ENCODE measurements at places on chromosomes 12 and 14. TPM values are rescaled to one million over a fixed set of nuclear protein-coding genes. Genes with fewer than 3 reads are reported as not detected.

The KRT78 gene
- not detected for total RNA-seq

The RPL10L gene
- total RNA-seq: not detected

The RGS6 gene
- 51.4 TPM for total RNA-seq

DNA sequence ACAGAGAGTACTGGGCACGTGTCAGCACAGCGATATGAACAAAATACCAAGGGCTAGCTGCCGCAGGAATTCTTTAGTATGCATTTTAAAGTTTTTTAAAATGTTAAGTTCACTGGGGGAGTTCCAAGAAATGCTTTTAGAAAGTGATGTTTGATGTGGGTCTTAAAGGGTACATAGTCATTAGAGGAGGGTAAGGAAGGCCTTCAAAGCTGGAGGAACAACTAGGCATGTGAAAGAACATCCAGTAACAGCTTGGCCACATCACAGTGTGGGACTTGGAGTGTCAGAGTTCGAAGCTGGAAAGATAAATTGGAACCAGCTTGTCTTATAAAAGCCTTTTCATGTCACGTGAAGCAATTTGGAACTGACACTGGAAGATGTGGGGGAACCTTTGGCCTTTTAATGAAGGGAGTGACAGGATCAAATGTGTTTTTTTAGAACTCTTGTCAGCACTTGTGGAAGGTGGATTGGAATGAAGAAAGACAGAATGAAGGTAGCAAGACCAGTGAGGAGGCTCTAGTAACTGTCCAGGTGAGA is 57.7 kb downstream of the WDR20 start:
- DNase-seq: no peak

DNA sequence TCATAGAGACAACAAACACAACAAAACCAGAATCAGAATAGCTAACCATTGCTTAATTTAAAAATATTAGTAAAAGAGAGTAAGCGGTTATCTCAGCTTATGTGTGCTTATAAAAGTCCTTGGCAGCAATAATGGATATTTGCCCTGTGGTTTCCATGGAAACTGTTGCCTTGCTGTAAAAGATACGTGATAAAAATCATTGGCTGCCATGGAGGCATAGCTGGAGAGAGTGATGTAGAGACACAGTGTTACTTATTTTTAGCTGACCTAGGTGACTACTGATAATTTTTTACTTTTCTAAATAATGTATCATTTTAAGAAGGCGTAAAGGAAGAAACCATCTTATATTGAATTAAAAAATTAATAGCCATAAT is 92.9 kb downstream of the ERC1 start:
- DNase-seq: no peak

GRCh38 chr12:40286583-40286982 is 61.8 kb downstream of the LRRK2 start:
- no peak for DNase-seq

DNA sequence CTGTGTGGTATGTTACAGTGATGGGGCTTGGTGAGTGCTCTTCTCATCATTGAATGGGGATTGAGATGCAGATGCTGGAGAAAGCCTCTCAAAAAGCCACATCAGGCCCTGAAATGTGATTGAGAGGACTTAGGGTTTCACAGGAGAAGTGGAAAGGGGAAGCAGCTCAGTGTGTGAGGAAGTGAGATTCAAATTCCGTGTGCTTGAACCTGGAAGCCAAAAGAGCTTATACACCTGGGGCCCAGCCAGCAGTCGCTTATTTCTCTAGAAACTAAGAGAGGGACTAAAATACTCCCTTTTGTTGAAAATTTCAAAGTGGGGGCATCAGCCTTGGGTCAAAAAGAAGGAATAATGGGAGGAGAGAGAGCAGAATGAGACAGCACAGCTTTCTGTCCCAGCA is 39.1 kb upstream of the GZMB start:
- no peak for DNase-seq
